ENCODE measurements at places on chromosomes 1 and 21.
A peak's percentile ranks its signal among the peaks of the same experiment; 100 is the strongest.

GRCh38 chr1:181783208-181783607, 278.3 kb downstream of the ZNF648 start:
- DNase-seq, result no peak

GRCh38 chr1:9143250-9143649, 14.3 kb upstream of the GPR157 start:
- DNase-seq, result no peak

DNA sequence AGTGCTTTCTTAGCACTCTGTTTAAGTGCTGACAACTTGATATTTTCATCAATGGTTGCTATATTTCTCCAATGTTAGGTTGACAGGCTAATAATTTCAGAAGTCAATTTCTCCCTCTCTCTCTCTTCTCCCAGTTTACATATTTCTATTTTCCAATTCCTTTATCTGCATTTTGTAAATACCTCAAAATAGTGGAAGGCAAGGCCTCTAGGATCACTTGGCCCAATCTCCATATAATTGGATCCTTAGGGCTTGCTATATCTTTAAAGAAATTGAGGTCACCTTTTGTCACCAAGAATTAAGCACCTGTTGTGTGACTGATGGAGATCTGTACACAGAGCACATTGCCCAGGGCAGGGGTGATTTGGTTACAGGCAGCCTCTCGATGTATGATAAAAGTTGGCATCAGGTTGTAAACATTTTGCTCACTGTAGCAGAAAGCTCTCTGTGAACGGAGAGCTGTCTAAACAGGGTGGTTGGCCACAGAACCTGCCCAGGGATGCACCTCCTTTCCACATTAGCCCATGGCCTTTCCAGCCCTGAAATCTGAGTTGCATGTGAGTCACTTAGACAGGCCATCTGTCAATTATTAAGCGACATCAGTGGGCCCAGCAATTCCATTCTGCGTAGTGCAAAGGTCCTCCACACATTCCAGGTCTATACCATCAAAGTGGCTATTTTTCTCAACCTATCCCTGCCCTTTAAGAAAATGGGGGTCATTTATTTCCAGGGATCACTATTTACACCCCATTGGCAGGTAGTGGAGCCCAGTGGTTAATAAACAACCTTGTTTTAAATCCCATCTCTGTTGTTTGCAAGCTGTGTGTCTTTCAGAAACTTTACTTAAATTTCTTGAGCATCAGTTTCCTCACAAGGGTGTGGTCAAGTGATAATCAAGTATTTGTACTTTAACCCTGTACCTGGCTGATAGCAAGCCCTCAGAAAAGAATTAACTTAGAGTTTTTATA, 29.1 kb upstream of the IRF2BP2 start:
- no peak for DNase-seq

- DNase-seq, result no peak
These were observed 64.4 kb downstream of the KCNT2 start for GRCh38 chr1:196543833-196544232.

- no peak for DNase-seq
These were observed 109.2 kb downstream of the RERE start for GRCh38 chr1:8708259-8708658.

DNA sequence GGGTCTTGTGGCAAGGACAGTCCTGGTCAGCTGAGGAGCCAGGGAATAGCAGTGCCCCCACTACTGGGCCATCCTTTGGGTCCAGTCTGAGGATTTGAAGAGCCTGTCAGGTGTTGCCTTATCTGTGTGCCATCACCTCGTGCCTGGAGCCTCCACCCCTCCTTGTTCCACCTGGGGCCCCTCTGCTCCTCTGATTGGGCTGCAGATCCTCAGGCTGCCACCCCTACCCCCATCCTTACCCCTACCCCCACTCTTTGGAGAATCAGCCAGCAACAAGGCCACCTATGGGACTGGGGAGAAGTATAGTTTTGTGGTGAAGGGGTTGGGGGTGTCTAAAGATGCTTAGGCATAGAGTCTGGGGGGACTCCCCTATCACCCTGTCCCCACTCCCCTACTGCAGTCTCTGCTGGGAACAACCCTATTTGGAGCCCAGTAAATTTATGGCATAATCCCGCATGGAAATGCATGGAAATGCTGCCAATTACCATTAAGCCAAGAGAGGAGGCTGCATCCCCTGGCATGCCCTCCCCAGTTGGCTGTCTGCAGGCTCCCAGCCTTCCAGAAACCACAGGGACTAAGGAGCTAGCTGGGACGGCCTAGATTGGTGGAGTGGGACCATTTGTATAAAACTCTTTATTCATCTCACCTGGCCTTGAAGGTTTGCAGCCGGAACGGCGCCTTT, 142.7 kb upstream of the CSF3R start:
- no peak for DNase-seq

- no peak for DNase-seq
These were observed 106.5 kb downstream of the PLPP3 start for GRCh38 chr1:56472860-56473259.

DNA sequence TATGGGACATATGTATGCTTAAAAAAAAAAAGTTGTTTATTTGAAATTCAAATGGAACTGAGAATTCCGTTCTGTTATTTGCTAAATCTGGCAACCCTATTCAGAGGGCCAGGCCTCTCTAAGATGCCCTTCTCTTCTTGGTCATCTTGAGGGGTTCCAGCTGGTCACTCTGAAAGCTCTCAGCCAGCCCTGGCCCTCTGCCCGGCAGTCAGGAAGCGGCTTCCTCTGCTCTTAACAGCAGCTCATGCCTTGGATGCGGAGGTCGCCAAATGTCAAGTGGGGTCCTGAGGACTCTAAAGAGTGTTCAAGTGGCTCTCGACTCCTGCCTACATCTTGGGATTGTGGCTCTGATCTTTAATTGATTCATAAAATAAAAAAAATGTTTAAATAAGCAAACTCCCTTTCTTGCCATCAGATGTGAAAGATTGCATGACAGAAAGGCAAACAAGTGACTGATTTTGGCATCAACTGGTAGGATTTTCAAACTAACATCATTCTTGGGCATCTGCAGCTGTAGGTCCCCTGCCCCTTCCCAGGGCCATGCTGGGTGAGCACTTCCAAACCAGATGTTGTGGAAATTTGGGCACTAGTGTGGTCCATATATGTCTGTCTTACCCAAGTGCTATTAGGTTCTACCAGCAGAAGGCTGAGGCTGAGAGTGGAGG, 130.8 kb downstream of the PRDM2 start:
- DNase-seq, result no peak

DNA sequence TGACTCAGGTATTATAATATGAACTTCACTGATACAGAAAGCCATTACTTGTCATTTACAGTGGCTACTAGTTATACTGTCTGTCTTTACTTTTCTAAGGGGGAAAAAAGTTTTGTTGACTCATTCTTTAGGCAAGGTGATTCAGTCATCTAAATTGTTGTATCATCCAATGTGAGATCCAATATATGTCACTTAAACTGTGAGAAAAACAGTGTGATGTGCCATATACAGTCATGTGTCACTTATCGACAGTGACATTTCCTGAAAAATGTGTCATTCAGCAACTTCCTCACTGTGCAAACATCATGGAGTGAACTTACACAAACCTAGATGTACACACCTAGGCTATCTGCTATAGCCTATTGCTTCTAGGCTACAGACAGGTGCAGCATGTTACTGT, 57.6 kb downstream of the KCNK2 start:
- no peak for DNase-seq

DNA sequence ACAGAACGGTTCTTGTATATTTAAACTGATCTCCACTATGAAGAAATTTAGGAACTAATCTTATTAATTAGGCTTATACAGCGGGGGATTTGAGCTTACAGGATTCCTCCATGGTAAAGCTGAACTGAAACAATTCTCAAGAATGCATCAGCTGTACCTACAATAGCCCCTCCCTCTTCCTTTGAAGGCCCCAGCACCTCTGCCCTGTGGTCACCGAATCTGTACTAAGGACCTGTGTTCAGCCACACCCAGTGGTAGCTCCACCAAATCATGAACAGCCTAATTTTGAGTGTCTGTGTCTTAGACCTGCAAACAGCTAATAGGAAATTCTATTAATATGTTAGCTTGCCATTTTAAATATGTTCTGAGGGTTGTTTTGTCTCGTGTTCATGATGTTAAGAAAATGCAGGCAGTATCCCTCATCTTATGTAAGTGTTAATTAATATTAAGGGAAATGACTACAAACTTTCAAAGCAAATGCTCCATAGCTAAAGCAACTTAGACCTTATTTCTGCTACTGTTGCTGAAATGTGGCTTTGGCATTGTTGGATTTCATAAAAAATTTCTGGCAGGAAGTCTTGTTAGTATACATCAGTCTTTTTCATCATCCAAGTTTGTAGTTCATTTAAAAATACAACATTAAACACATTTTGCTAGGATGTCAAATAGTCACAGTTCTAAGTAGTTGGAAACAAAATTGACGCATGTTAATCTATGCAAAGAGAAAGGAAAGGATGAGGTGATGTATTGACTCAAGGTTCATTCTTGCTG, 147.2 kb downstream of the NR5A2 start:
- no peak for DNase-seq

DNA sequence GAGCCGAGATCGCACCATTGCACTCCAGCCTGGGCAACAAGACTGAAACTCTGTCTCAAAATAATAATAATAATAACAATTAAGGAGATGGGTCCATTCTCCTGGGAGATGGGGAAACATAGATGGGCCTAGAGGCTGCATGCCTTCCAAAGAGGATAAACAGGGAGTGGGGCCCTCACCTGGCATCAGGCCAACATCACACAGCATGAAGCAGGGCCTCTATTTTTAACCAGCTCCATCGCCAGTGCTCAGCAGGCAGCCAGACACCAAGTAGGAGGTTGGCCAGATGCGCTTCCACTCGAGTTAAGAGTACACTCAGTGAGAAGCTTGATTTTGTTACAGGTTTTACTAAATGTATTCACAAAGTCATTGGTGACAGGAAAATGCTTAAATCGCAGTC, 352.0 kb downstream of the RRAGC start:
- DNase-seq, result no peak

GRCh38 chr1:61083807-61084440, 1.6 kb downstream of the NFIA start:
- no peak for DNase-seq

- DNase-seq, result no peak
These were observed 888 bp upstream of the SNRPE start for GRCh38 chr1:203860396-203861025.

DNA sequence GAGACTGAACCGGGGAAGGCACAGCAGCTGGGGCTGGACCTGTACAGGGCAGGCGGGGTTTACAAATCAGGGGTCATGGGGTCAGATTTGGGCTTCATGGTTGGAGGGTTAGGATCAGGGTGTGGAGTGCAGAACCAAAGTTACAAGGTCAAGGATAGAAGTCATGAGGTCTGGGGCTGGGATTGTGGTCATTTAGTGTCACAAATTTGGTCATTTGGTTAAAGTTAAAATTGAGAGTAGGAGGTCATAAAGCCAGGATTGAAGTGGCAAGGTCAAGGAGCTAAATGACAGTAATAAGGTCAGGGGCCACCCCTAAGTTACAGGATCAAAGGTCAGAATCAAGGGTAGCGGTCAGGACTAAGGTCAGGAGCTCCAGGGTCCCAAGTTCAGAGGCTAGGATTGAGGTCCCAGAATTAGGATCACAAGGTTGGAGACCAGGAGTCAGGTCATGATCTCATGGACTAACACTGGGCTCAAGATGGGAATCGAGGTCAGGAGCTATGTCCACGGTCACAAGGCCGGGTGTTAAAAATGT, 20.4 kb downstream of the SERINC2 start:
- no peak for DNase-seq

- no peak for DNase-seq
These were observed 11.1 kb upstream of the RAVER2 start for GRCh38 chr1:64733581-64734286.

DNA sequence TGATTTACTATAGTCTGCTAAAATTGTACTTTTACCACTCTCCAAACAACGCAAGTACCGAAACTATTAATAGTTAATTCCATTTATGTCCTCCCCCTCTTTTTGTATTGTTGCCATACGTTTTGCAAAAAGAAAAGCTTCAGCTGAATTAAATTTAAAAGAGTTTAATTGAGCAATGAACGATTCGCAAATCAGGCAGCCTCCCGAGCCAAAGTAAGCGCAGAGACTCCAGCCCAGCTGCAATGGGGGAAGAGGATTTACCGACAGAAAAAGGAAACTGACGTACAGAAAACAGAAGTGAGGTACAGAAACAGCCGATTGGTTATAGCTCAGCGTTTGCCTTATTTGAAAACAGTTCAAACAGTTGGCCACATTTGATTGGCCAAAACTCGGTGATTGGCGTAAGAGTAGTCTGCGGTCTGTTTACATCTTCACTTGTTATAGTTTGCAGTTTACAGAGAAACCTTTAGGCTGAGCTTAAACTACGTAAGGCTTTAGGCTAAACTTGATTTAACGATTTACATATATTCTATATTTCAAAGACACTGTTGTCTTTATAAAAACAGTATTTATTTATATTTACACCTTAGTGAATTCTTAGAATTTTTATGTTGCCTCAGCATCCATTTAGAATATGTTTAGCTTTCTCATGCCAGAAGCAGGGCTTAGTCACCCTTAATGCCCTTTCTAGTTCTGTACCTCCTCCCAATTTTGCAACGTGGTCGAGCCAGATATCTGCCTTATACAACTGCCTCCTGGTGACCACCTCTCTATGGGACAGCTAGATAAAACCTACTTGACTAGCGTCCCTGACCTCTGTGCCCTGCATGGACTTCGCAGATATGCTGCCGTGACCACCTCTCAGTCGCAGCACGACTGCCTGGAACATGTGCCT, 23.8 kb downstream of the CR1 start:
- DNase-seq, result no peak

GRCh38 chr1:1778663-1779319, 521 bp upstream of the NADK start:
- DNase-seq, result peak; percentile 52

DNA sequence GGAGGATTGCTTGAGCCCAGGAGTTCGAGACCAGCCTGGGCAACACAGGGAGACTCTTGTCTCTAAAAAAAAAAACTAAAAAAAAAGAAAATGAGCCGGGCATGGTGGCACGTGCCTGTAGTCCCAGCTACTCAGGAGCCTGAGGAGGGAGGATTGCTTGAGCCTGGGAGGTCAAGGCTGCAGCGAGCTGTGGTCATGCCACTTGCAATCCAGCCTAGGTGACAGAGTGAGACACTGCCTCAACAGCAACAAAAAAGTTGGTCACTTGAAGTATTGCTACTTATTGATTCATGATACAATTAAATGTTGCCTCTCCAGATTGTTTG, 57.9 kb upstream of the CXADR start:
- no peak for DNase-seq

- DNase-seq, result no peak
These were observed 3.6 kb downstream of the S100A6 start for GRCh38 chr1:153532181-153532580.
